ENCODE measurements at places on chromosomes 1 and 21.

DNA sequence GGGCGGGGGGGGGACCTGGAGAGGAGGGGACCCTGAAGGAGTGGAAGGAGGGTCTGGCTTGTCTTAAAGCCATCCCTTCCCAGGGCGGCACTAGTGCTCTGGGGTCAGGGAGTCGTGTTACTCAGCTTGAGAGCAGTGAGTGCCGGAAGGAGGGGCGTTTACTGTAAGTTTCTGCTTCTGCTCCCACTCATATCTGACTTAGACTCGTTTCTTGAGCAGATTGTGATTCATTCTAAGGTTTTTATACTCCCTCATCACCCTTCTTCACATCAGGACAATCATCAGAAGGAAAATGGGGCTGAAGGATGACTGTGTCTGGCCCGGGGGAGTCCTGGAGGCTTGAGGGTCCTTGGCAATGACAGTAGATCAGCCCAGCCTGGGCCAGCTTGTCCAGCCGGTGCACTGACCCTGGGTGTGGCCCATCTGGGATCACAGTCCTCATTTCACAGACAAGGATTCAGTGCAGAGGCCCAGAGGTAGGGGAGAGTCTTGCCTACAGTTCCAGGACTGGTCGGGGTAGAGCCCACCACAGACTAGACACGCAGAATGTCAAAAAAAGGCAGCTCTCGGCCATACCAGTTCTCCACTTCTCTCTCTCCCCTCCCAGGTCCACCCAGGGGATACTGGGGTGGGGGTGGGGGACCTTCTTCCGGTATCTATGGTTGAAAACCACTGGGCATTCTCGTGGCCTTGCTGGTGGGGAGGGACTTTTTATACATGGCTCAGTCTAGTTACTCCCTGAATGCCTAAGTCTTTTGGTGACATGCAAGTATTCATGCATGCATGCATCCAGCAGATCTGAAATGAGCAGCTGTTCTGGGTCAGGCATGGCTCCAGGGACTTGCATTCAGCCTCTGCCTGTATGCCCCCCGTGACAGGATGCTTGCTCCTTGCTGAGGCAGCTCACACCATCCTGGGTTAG is 5.1 kb downstream of the TNFRSF8 start:
- no peak for DNase-seq

DNA sequence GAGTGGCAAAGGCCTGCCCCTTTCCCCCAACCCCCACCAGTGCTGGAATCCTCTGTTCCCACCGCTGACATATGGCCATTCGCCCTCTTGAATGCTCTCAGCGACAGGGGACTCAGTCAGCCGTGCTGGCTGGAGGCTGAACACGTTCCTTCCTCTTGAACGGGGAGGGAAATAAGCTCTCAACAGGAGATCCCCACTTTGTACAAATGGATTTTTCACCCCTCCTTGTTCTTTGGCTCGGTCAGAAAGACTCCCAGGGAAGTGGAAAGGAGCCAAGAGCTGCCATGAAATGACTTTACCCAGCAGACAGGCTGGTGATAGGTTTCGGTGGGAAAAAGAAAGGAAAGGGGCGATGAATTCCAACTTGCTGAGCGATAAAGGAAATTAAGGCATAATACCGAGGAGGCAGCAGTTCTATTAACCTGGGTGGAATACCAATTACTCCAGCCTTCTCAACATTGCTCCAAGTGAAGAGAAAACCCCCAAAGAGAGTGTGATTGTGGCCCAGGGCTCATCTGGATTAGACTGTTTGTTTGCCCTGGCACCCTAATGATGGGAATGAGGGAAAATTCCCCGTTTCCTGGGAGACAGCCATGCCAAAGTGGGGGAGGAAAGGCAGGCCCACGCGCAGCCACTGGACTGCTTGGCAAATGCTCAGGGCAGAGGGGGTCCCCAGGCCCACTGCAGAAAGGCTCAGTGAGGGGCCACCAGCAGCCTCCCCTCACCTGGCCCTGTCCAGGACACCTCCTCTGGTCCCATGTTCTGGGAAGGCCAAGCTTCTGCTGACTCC is 23.9 kb downstream of the LRP8 start:
- no peak for DNase-seq

DNA sequence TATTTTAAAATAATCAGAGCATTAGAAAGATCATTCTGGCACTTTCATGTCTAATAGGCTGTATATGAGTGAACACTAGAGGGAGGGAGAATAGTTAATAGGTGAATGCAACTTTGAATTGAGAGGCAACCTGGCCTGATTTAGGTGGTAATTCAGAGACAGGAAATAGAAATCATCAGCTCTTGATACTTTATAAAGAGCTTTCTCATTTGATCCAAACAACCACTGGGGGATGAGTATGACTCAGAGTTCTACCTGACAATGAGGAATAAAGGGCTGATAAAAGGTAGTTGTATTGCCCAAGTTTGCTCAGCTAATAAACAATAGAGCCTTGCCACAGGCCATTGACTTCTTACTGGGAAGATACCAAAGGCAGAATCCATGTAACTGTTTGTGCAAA is 5.2 kb upstream of the FAM89A start:
- DNase-seq = no peak

GRCh38 chr1:208852911-208853310 is 608.7 kb upstream of the PLXNA2 start:
- no peak for DNase-seq

GRCh38 chr1:199123615-199124014 is 484.8 kb downstream of the PTPRC start:
- DNase-seq = no peak

GRCh38 chr1:209429611-209430010 is 153.9 kb upstream of the CAMK1G start:
- no peak for DNase-seq

GRCh38 chr1:116412480-116412798 is 39.4 kb downstream of the ATP1A1 start:
- DNase-seq = no peak

GRCh38 chr1:5982276-5982675 is 9.9 kb downstream of the NPHP4 start:
- no peak for DNase-seq

- no peak for DNase-seq
Observed at GRCh38 chr21:46498335-46499050, 39.8 kb downstream of the DIP2A start.

DNA sequence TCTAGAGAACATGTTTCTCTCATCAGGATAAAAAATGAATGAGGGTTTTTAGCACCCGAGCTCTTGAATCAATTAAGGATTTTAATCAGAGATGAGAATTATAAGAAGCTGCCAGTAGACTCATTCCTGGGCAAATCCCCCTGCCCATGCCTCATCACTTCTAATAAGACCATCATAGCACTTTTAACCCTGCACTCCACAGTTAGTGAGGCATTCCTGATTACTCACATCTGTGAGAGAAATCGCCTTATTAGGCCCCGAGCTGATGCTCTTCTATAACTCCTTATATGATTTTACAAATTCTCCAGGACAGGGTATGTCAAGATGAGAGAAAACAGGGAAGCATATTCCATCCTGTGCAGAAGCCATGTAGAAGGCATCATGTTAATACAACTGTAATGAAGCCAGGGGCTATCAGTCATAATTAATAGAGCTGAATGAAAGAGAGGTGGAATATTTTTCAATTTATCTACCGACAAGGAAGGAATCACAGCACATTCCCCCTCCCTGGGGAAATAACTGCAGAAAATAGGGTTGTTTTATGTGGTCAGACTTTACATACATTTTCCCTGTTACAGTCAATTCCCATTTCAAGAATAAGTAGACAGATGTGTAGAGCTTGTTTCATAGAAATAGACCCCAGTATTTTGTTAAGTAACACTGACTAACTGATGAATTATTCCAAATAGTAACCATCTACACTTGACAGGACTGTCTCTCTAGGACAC is 272.7 kb downstream of the HHIPL2 start:
- DNase-seq = no peak

DNA sequence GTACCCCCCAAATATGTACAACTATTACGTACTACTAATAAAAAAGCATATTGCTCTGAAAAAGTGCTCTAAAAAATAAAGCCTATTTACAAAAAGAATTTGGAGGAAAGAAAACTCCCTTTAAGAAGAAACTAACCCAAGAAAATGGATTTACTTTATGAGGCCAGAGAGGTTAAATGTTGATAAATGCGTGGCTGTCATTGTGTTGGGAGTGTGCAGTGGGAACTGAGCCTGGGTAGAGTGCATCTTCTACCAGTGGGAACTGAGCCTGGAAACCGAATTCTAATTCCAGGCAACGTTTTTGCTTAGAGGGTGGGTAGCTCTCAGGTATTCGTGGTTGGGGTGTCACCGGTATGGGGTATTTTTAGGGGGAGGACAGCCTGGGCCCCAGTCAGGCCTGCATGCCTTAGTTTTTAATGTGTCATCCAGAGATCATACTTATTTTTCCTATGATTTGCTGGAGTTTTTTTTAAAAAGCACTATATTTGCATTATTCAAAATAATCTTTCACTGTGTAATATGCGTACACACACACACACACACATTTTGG is 24.1 kb upstream of the RNF187 start:
- no peak for DNase-seq

- DNase-seq = peak; percentile 92
Observed at GRCh38 chr1:109299558-109300343, 7.1 kb downstream of the MYBPHL start.

DNA sequence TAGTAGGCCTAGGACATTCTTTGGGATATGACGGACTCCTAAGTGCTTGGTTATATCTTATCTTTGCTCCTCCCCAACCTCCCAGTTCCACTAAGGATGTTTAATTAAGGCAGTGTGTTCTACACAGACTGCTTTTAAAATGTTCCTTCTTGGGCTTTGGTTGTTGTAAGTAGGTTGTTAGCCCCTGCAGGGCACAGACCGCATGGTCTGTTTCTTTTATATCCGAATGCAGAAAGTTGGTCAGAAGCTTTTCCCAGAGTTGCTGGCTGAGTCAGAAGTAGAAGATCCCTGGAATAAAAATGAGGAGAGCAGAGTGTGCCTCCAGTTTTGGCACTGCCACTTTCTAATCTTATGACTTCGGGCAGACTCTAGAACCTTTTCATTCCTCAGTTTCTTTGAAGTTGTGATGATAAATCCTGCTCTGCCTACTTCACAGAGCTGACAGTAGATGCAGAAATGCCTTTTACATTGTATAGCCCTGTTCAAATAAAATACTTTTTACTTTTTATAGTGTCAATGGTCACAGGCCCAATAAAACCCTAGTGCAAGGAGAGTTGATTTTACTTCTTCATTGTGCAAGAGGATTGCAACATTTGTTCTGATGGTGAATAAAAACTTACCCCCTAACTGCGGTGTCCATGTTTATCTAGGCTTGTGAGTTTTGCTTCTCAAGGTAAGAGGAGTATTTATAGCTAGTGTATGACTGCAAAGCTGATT is 18.4 kb downstream of the FMN2 start:
- peak; percentile 22 for DNase-seq

DNA sequence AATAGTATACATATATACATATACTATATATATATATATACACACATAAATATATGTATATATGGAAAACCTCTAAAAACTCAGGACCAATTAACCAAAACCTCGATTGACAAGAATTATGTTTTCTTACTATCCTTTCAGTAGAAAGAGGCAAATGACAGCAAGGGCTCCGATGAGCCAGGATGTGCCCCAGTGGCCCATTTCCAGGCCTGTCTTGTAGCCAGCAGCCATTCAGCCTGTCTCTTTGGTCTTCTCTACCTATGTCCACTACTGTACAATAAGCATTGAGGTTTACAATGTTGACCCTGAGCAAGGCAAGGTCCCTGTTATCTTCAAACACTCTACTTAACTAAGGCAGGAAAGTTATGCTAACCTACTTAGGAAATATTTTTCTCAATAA is 9.8 kb downstream of the KCNA2 start:
- DNase-seq = no peak
